ENCODE measurements at places on chromosomes 6 and 20.

DNA sequence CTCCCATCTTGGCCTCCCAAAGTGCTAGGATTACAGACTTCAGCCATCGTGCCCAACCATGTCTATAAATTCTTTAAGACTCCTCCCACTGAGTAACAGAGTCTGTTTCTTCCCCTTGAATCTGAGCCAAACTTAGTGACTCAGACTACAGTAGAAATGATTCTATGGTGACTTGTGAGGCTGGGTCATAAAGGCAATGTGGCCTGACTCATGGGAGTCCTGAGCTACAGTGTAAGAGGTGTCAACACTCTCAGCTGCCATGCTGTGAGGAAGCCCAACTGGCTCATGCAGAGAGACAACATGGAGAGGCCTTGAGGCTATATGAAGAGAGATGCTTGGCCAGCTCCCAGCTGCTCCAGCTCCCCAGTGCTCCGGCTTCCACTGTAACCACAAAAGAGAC is 5.2 kb upstream of the NRSN2 start:
- peak; percentile 91 for DNase-seq

DNA sequence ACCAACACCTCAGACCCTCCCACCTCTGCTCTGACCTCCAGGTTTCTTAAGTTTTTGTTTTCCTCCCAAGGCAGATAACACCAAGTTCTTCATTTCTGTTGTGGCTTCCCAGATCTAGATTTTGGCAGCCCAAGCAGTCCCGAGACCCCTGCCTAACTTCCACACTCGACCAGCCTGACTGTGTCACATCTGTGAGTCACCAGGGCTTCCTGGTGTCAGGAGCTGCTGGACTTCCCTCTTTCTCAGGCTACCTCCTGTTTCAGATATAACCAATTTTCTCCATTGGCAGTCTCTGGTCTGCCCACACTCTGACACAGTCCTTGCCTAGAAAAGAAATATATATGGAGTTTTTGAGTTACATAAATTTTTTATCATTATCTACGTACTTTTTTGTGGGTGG is 46.1 kb upstream of the CCN6 start:
- peak; percentile 53 for DNase-seq

- DNase-seq: no peak
Measured at GRCh38 chr6:82374516-82374915, 10.9 kb downstream of the TPBG start.

- DNase-seq: peak; percentile 85
Measured at GRCh38 chr20:35199740-35200139, 26.8 kb upstream of the MMP24 start.

DNA sequence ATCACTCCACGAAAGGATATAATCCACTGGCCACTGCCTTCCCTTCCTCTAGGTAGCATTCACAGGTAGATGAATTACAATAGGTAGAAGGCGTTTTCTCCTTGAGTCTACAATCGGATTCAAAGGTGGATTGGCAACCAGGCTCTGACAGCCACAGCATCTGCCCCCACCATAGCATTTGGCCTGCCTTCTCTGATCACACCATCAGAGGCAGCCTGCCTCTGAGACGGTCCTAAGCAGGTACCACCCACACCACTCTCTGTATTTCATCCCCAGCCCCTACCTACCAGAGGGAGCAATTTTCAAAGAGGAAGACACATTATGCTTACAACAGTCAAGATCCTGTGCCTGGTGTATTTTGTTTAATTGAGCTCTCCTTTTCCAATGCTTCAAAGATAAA is 210.5 kb upstream of the SPTLC3 start:
- no peak for DNase-seq

- no peak for DNase-seq
Measured at GRCh38 chr6:131433927-131434326, 139.1 kb upstream of the ARG1 start.

DNA sequence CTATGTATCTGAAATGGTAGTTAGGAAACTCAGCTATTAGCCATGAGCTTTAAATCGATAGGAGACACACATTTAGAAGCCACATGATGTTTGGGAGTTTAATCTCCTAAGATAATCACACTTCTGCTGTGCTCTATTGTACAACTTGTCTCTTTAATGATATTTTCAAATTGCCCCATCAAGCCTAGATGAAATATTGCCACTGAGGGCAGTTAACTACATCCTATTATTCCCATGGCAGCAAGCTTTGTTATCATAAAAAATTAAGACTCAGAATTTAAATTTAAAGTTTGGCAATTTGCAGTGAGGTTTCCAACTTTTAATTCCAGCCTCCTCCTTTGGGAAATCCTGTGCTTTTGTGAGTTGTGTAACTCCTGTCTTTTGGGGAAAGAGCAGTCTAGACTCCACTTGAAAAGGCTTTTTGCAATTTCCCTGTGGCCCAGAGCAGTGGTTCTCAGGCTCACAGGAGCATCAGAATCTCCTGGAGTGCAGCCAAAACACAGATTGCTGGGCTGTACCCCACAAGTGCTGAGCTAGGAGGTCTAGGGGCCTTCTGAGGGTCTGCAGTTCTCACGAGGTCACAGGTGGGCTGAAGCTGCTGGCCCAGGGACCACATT is 792.4 kb downstream of the QKI start:
- DNase-seq: no peak

DNA sequence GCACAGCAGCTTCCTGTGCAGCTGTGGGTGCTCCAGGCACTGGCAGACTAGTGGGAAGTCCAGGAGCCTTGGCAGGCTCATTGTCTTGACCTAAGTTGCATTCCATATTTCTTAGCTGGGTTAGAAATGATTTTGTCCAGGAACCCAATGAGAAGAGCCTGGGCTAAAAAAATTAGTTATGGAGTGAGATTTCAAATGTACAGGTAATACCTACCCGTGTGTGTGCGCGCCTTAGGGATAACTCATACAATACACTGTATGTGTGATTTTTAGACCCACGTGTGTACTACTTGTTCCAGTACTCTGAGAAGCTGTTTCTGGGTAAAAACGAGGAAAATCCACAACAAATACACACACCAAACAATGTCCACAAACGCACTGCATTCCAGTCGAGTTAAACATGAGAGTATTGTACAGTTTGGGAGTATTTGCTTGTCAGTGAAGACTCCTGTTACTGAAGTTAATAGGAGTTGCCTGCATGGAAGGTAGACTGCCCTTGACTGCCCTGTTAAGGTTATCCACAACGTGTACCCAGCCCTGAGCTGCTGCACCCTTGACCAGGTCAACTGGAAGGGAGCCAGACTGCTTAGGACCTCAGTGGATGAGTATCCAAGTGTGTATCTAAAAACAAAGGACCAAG is 1.4 kb downstream of the PAQR8 start:
- DNase-seq: no peak

- peak; percentile 71 for DNase-seq
Measured at GRCh38 chr20:5222919-5223634, 93.7 kb downstream of the PROKR2 start.

DNA sequence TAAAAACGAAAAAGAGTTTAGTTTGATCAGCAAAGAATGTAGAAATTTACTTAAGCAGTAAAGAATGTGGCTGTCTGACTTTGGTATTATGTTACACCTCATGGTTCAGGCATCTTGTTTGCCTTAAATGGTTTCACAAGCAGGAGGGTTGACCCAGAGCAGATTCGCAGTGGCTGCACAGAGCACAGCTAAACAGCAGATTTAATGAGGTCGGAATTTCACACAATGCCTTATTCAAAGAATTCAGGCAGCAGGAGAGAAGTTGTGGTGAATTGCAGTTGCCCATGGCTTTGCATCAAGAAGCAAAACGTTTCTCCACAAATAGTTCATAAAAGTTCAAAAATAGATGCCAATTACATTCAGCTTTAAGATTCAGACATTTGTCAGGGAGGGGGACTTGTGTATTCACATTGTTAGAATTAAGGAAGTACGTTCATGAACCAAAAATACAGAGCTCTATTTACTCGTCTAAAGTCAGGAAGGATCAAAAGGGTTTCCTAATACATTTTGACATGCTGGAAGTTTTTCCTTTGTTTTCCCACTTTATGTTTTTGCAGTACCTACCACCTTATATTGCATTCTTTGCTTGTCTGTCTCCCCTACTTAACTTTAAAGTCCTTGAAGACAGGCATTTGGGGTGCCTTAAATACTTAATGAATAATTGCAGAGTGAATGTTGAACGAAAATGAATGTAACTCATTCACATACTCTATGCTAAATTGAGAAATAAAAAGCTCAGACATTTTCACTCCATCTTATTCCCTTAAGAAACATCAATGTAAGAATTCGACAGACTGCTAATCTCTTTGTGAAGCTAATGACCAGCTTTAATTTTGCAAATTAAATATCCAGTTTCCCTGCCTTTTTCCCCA is 1163.6 kb upstream of the CITED2 start:
- DNase-seq: peak; percentile 100

- no peak for DNase-seq
Measured at GRCh38 chr20:15047601-15048000, 710.2 kb upstream of the FLRT3 start.

DNA sequence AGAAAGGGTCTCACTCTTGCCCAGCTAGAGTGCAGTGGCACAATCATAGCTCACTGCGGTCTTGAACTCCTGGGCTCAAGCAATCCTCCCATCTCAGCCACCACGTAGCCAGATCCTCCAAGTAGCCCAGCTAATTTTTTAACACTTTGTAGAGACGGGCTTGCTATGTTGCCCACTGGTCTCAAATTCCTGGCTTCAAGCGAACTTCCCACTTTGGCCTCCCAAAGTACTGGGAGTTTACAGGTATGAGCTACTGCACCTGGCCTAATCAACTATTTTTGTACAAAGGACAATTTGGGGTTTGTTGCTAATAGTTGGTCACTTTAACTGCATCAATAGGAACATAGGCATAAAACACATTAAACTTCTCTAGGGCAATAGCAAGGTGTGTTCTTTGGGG is 29.9 kb upstream of the SYNCRIP start:
- DNase-seq: no peak

- DNase-seq: no peak
Measured at GRCh38 chr6:12361042-12361765, 71.0 kb downstream of the EDN1 start.

DNA sequence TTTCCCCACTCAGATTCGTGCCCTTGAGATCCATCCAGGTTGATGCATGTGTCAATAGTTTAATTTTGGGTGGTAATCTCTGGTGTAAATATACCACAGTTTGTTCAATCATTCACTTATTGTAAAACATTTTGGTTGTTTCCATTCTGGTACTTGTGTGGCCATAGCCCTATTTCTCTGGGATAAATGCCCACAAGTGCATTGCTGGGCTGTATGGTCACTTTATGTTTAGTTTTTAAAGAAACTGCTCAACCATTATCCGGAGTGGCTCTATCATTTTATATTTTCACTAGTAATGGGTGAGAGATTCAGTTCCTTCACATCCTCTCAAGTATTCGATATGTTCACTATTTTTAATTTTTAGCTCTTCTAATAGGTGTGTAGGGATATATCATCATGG is 60.7 kb upstream of the RNF24 start:
- DNase-seq: no peak

- peak; percentile 47 for DNase-seq
Measured at GRCh38 chr6:5464099-5464885, 203.0 kb downstream of the FARS2 start.

GRCh38 chr6:1390946-1391799 is 1.8 kb downstream of the FOXF2 start:
- DNase-seq: peak; percentile 67

DNA sequence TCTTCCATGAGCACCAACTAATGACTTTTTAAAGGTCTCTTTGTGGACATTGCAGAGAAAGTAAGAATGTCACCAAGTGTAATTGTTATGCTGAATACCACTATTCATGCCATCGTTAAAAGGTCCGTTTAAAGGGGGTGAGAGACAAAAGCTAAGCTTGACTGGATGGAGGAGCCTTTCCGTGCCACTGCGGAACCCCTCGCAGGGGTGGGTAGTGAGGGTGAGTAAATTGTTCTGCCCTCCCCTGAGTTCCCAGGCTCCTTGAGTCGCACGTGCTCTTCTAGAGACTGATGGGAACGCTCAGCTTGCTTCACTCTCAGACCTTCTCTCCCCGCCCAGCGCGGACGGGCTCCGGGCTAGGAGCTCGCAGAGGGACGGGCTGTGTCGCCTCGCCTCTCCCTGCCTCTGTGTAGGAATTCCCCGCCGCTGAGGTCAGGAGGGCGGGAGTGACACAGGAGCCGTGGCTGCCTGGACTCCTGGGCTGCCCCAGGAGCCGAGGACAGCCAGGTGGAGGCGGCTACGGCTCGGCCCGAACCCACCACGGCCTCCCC is 314.8 kb upstream of the QKI start:
- DNase-seq: no peak

GRCh38 chr6:127367023-127367375 is 23.6 kb upstream of the ECHDC1 start:
- DNase-seq: peak; percentile 14

GRCh38 chr6:136792095-136792409 is 225 bp downstream of the MAP3K5 start:
- no peak for DNase-seq

GRCh38 chr6:37980222-37980595 is 160.7 kb downstream of the ZFAND3 start:
- DNase-seq: no peak

- DNase-seq: no peak
Measured at GRCh38 chr6:64225503-64225902, 589.9 kb downstream of the PHF3 start.

DNA sequence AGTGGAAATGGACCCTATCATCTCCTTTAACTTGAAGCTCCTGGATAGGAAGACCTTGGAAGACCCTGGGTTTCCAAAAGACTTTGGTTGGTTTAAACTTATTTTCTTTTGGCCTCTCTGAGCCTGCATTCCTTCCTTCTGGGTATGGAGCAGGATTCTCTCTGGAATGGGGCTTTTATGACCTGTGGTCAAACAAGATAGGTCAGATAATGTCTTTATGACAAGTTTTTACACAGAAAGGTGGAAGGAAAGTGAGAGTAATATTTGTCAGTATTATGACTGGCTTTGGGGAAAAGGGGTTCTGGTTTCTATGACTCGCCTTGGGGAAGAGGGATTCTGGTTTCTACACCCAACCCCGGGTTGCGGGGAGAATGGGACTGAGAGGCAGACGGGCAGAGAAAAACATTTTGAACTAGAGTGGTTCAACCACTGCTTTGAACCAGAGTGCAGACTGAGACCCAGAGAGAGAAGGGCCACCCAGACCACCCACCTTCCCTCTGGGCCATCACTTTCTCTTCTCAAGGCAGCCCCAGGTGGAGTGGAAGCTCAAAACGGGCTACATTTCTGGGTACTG is 37.6 kb upstream of the KCNK5 start:
- DNase-seq: no peak

GRCh38 chr6:3281631-3282475 is 23.1 kb downstream of the PSMG4 start:
- DNase-seq: peak; percentile 82

DNA sequence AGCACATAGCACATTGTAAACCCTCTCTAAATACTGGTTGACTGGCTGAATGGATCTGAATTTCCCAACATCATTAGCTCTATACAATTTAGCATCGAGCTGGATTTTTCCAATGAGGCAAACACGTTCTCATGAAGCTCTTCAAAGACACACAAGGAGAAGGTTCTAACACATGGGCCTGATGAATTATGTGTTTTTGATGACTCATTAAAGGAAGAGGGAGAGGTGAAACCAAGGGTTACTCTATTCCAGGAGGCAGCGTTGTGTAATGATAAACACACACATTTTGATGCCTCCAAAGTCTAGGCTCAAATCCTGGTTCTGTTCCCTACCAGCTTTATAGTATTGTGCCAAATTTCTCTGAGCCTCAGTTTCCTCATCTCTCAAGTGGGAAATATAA is 84.3 kb downstream of the PFDN4 start:
- DNase-seq: peak; percentile 3

All from EH (cell line).